ENCODE measurements at places on chromosomes 5 and 9. TPM values are rescaled to one million over a fixed set of nuclear protein-coding genes. Genes with fewer than 3 reads are reported as not detected.

- no peaks in the 10 kb centered on the region for H3K27me3 ChIP-seq
- H3K4me1 ChIP-seq: peaks cover 3% of the 10 kb centered on the region
- H3K27ac ChIP-seq: no peak overlapping the region
- no peak for DNase-seq
- no peaks in the 10 kb centered on the region for H3K36me3 ChIP-seq
Measured at GRCh38 chr5:56751572-56752313, 63.6 kb upstream of the MAP3K1 start.

DNA sequence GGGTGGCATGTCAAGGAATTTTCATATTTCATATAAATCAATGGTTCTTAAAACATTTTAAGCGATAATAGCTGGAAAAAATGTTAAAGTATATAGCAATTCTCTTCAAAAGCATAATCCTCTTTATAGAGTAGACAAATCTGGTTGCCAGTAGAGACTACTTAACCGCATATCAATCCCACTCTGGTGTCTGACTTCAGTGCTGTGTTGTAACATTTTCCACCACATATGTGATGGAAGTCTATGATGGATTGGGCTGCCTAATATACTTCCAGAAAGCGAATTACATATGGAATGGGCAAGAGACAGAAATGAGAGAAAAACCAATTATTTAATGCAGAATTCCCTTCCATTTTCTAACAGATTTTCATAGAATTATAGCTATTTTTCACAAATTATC is 54.3 kb downstream of the FBN2 start:
- H3K27ac ChIP-seq: no peak overlapping the region
- DNase-seq: no peak
- H3K27me3 ChIP-seq: no peaks in the 10 kb centered on the region
- no peak overlapping the region for H3K4me3 ChIP-seq
- no peaks in the 10 kb centered on the region for H3K36me3 ChIP-seq

DNA sequence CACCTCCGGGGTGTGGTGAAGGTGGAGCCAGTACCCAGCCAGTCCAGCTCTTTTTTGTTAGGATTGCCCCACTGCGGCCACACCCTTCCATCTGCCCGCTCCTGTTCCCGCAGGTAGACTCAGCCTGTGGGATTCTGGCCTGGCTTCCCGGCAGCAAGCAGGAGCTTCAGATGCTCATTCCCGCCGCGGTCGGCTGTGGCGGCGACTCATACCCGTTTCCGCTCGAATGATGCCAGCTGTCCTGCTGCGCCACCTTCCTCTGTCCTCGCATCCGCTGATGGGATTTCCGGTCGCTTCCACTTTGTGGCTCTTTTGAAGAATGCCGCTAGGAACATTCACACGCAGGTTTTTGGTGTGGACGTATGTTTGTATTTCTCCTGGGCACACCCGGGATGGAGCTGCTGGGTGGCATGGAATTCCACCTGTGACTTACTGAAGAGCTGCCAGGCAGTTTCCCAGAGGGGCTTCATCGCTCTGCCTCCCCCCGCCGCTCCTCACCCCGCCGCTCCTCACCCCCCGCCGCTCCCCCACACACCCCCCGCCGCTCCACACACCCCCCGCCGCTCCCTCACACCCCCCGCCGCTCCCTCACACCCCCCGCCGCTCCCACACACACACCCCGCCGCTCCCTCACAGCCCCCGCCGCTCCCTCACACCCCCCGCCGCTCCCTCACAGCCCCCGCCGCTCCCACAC is 60.3 kb downstream of the TENT4A start:
- no peak for DNase-seq
- peaks cover 32% of the 10 kb centered on the region for H3K27me3 ChIP-seq
- no peak overlapping the region for H3K4me3 ChIP-seq

DNA sequence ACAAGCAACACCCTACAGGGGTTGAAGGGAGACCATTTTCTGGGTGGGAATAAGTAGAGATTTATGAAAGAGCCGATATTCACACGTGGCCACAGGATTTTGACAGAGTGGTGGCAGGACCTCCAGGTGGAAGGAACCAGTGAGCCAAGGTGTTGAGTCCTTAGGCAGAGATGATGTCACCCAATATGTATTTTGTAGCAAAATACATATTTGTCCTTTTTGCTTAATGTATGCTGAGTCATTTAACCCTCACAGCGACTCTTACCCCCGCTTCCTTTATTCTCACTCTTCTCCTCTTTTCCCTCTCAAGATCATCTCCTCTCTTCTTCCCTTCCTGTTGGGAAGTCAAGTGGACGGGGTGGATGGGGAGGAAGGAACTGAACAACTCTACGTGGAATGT is 215.7 kb upstream of the S1PR3 start:
- no peak overlapping the region for H3K27ac ChIP-seq
- H3K27me3 ChIP-seq: no peaks in the 10 kb centered on the region
- DNase-seq: no peak
- H3K4me1 ChIP-seq: peaks cover 17% of the 10 kb centered on the region

DNA sequence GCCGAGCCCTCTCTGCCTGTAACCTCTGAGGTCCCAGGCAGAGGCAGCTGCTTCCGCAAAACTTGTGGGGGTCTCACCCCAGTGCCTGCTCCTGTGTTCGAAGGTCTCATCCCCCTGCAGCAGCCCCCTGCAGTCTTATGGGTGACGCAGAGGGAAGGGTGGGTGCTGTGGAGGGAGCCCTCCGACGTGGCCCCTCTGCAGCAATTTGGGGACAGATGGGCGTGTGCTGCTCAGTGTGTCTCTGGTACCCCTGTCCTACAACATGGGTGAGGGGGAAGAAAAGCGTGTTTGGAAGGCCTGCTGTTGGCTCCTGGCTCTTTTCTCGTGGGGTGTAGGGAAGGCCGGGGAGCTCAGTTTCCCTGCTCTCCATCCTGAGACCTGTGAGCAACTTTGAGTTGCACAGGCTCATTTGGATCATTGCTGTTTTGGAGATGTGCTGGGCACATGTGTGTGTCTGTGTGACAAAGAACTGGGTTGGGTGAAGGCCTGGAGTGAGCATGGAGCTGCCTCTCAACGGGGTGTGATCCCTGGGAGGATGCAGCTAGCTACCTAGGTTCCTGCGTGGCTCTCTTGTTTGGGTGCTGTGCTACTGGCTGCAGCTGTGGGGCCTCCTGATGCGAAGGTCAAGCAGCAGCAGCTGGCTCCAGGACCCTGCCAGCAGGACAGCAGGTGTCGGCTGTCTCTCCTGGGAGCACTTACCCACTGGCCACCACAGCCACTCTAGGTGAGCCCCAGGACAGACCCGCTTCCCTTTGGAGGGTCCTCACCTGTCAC is 179.6 kb upstream of the PITX1 start:
- H3K27me3 ChIP-seq: no peaks in the 10 kb centered on the region
- H3K27ac ChIP-seq: no peak overlapping the region
- no peak overlapping the region for H3K4me3 ChIP-seq
- no peaks in the 10 kb centered on the region for H3K36me3 ChIP-seq

GRCh38 chr5:37121027-37121426 is 128.1 kb downstream of the CPLANE1 start:
- H3K4me3 ChIP-seq: no peak overlapping the region
- DNase-seq: no peak
- no peaks in the 10 kb centered on the region for H3K4me1 ChIP-seq
- no peak overlapping the region for H3K27ac ChIP-seq
- H3K36me3 ChIP-seq: peaks cover 16% of the 10 kb centered on the region
- H3K27me3 ChIP-seq: no peaks in the 10 kb centered on the region

DNA sequence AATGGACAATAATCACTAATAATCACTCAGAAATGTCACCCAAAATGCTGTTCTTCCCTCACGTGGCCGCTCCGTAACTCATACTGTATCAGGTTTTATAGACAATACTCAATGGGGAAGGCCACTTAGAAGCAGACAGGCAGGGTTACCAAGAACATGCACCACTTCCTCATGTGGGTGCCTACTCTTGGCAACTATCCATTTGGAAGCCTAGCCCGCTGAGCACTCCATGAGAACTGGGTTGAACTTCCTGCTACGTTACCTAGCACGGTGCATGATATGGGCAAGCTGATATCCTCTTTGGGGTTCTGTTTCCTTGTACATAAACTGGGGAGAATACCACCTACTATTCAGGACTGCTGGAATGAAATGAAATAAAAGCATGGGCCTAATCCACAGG is 14.3 kb downstream of the DAP start:
- no peaks in the 10 kb centered on the region for H3K27me3 ChIP-seq
- no peaks in the 10 kb centered on the region for H3K36me3 ChIP-seq
- H3K4me1 ChIP-seq: no peaks in the 10 kb centered on the region
- H3K4me3 ChIP-seq: no peak overlapping the region
- no peak overlapping the region for H3K27ac ChIP-seq

- no peak for DNase-seq
- H3K36me3 ChIP-seq: no peaks in the 10 kb centered on the region
- H3K27me3 ChIP-seq: no peaks in the 10 kb centered on the region
- no peaks in the 10 kb centered on the region for H3K4me1 ChIP-seq
- H3K27ac ChIP-seq: no peak overlapping the region
Measured at GRCh38 chr5:111829701-111830100, 72.7 kb upstream of the NREP start.

DNA sequence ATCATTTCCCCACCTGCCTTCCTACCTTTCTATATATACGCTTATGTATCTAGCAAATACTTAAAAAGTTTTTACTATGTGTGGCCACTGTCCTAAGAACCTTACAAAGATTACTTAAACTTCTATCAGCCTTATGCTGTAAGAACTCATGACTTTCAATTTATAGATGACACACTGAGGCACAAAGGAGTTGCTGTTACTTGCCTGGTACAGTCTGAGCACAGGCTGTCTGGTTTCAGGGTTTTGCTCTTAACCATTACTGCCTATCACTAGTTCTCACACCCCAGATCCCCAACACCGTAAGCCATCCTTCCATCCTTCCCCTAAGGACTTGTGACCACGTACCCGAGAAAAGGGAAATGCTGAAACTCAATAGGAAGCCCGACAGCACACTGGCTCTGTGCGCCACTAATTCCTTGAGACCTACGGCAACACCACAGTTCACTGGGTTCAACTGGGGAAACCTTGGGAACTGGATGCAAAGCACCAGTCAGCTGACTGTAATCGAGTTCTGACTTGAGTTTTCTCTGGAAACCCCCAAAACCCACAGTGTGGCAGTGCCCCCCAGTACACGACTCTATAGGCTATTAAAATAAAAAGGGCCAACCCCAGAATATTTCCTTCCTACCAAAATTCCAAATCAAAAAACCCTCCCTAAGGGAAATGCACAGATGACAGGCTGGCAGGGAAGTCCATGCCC is 56.0 kb downstream of the AUH start:
- no peaks in the 10 kb centered on the region for H3K27me3 ChIP-seq
- DNase-seq: no peak
- peaks cover 22% of the 10 kb centered on the region for H3K36me3 ChIP-seq

DNA sequence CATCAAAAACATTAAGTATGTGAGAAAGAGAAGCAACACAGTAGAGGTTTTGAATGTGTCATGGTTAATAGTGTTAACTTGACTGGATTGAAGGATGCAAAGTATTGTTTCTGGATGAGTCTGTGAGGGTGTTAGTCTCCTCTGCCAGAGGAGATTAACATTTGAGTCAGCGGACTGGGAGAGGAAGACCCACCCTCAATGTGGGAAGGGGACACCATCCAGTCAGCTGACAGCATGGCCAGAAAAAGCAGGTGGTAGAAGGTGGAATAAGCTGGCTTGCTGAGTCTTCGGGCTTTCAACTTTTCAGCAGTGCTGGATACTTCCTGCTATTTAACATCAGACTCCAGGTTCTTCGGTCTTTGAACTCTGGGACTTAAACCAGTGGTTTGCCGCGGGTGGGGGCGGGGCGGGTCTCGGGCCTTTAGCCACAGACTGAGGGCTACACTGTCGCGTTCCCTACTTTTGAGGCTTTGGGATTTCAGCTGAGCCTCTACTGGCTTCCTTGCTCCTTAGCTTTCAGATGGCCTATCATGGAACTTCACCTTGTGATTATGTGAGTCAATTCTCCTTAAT is 309.9 kb upstream of the ST8SIA4 start:
- H3K36me3 ChIP-seq: no peaks in the 10 kb centered on the region
- H3K27ac ChIP-seq: no peak overlapping the region
- H3K27me3 ChIP-seq: no peaks in the 10 kb centered on the region
- H3K4me1 ChIP-seq: no peaks in the 10 kb centered on the region
- no peak overlapping the region for H3K4me3 ChIP-seq

Gene SPACA9
- 2.9 TPM for total RNA-seq
